ENCODE measurements at places on chromosomes 16 and 17.

GRCh38 chr16:11748404-11749254, 6.0 kb upstream of the TXNDC11 start:
- DNase-seq: no peak

GRCh38 chr17:17484451-17484899, 7.7 kb downstream of the MED9 start:
- no peak for DNase-seq

GRCh38 chr16:7332611-7333010, at the start of gene RBFOX1:
Gene RBFOX1, plus strand, starts transcription at chr16:7332845.
- no peak for DNase-seq

GRCh38 chr16:17426451-17426850, 44.3 kb downstream of the XYLT1 start:
- no peak for DNase-seq

DNA sequence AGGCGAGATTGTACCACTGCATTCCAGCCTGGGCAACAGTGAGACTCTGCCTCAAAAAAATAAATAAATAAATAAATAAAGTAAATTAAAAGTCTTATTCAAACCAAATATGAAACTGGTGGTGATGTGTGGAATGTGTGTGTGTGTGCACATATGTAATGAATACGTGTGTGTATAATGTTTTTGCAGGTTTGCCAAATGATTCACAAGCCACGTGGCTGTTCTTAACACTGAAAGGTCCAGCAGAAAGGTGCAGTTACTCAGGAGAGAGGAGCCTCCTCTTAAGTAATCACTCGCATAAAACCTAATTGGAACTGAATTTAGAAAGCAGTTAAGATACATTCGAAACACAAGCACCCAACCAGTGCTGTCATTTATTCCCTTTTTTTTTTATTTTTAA, 22.9 kb downstream of the GDE1 start:
- DNase-seq: no peak

DNA sequence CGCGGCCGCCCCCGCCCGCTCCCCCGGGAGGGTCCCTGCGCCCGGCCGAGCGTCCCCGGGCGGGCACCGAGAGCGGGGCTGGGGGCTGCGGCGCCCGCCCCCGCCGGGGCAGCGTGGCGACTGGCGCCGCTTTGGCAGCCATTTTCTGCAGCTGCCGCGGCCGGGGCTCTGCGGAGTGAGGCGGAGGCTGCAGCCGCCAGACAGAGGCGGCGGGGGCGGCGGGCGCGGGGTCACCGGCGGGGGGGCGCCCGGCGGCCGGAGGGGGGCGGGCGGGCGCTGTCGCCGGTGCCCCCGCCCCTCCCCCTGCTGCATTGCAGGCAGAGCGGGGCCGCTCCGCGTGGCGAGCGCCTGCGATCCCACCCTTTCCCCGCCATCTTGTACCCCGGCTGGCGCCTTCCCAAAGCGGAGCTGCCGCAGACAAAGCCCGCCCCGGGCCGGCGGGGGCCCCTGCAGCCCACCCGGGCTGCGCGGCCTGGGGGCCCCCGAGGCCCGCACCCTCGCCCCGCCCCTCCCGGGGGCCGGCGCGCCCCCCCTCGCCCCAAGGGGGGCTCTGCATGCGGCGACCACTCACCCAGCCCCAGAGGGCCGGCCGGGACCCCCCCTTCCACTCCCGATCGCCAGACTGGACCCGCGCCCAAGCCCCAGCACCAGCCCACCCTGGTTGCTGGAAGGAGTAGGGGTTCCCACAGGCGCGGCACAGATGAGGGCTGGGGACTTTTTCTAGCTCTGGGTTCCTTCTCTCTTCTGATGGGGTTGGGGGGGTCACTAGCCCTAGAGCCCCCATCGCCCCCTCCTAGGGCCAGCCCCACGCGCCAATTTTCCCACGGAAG, 16.6 kb upstream of the CBX8 start:
- no peak for DNase-seq

GRCh38 chr16:86383488-86384262, 126.7 kb upstream of the FOXF1 start:
- peak; percentile 87 for DNase-seq

- DNase-seq: no peak
Measured at GRCh38 chr17:75625813-75626486, 7.3 kb upstream of the SMIM5 start.

- peak; percentile 89 for DNase-seq
Measured at GRCh38 chr16:22353191-22353919, 21.1 kb downstream of the CDR2 start.

GRCh38 chr17:77736721-77737120, 221.8 kb upstream of the TNRC6C start:
- no peak for DNase-seq

GRCh38 chr16:30113031-30113710, at the start of gene GDPD3:
Gene GDPD3, minus strand, starts transcription at chr16:30113537. Its CDS starts 59 bp downstream, at chr16:30113478.
- no peak for DNase-seq

GRCh38 chr17:55402374-55402773, 19.3 kb downstream of the MMD start:
- DNase-seq: no peak

GRCh38 chr17:32564325-32564724, 77.5 kb downstream of the CDK5R1 start:
- DNase-seq: no peak

GRCh38 chr17:8158267-8159031, 4.3 kb downstream of the VAMP2 start:
- DNase-seq: peak; percentile 88

DNA sequence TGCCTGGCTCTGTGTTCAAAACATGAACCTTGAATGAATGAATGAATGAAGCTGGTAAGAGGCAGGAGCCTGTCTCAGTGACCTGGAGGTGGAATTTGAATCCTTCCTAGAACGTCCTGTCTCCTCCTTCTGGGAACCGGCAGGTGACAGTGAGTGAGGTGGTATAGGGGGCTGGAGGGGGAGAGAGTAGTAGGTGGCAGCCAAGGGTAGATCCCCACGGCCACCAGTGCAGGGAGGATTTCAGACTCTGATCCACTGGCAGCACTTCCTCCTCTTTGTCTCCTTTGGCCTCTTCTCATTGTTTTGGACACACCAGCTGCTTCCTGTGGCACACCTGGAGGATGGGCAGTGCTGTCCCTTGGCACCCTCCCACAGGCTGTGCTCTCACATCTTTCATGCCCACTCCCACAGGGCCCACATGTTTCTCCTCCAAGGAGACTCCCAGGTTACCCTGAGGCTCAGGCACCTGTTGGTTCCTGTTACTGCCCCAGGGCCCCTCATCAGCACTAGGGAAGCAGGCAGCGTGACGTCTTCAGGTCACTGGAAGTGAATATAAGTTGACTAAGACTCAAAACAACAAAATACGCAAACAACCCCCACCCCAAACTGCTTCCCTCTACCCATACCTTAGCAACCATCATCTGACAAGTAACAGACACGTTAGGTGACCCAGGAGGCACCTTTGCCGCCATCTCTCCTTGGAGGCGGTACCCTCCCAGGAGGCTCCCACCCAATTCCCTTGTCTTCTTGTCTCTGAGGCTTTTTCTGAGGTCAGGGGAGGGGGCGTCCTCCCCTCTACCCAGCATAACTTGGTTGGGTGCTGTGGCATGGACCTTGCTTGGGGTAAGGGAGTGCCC, 84.6 kb downstream of the N4BP1 start:
- DNase-seq: no peak

- no peak for DNase-seq
Measured at GRCh38 chr16:17358846-17359245, 111.9 kb downstream of the XYLT1 start.

- peak; percentile 55 for DNase-seq
Measured at GRCh38 chr16:24776501-24777220, 47.2 kb downstream of the TNRC6A start.

DNA sequence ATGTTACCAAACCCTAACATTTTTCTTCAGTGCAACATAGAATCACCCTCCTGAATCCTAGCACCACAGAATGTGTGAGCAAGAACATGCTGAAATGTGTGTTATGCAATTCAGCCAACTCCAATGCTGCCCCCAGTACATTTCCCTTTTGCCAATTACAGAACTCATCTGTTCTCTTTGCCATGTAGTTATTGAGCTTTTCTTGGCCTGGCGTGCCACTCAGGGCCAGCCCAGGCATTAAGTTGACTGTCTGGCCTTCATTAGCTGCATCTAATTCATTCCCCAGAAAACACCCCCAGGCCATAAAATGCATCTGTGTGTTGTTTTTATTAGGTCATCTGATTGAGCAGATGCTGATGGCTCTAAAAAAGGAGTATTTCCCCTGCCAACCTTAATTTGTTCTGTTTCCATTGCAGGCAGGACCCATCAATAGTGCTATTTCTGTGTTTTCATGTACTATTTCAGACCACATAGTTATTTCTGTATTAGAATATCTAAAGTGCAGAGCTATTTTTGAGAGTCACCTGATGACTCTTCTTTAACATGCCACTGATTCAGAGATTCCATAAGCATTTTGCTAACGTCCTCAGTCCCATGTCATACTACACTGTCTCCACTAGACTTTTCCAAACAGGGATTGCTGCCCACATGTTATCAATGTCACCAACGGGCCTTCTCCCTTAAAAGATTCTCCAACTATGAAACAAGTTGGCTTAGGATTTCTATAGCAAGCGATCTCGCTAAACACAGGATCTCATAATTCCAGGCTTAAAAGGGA, 969.7 kb downstream of the CDH11 start:
- DNase-seq: peak; percentile 91

DNA sequence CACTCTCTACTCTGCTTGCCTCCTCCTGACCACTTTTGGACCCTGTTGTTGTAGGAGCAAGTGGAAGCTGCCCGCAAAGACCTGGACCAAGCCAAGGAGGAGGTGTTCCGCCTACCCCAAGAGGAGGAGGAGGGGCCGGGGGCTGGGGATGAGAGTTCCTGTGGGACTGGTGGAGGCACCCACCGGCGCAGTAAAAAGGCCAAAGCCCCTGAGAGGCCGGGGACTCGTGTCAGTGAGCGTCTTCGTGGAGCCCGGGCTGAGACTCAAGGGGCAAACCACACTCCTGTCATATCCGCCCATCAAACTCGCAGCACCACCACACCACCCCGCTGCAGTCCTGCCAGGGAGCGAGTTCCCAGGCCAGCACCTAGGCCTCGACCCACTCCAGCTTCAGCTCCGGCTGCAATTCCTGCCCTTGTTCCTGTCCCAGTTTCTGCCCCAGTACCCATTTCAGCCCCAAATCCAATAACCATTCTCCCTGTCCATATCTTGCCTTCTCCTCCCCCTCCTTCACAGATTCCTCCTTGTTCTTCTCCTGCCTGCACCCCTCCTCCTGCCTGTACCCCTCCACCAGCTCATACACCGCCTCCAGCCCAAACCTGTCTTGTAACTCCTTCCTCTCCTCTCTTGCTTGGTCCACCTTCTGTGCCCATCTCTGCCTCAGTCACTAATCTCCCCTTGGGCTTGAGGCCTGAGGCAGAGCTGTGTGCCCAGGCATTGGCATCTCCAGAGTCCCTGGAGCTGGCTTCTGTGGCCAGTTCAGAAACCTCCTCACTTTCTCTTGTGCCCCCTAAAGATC, 11.0 kb upstream of the PHKG2 start:
- DNase-seq: no peak

DNA sequence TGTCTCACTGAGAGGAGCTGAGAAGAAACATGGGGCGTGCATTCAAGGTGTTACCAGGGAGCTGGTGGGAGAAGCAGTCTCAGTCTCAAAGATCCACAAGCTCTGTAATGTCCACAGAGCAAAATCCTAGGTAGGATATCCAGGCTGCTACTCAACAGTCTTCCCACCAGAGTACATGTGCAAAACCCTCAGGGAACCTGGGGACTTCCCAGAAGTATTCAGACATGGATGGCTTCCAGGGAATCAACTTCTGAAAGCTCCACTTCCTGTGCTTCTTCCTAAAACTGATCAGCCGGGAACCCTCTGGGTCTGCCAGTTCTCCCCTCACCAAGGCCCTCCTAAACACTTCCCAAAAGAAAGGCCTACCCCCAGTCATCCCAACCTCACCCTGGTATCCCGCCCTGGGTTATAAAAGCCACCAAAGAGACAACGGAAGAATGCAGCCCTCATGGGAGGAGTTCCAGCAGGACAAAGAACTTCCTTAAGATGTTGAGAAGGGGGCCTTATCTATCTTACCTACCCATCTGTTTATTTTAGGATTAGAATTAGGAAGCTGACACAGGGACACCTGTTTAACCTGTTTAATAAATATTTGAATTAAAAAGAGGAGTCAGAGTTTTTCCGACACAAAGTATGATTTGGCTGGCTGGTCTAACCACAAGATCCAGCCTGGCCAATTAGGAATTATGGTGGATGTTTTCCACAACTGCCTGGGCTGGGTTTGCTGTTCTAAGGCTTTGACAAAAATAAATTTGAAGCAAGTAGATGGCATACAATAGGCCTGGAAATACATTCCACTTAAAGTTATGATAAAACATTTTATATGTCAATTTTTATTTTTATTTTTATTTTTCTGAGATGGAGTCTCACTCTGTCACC, 37.0 kb downstream of the CUEDC1 start:
- peak; percentile 70 for DNase-seq

DNA sequence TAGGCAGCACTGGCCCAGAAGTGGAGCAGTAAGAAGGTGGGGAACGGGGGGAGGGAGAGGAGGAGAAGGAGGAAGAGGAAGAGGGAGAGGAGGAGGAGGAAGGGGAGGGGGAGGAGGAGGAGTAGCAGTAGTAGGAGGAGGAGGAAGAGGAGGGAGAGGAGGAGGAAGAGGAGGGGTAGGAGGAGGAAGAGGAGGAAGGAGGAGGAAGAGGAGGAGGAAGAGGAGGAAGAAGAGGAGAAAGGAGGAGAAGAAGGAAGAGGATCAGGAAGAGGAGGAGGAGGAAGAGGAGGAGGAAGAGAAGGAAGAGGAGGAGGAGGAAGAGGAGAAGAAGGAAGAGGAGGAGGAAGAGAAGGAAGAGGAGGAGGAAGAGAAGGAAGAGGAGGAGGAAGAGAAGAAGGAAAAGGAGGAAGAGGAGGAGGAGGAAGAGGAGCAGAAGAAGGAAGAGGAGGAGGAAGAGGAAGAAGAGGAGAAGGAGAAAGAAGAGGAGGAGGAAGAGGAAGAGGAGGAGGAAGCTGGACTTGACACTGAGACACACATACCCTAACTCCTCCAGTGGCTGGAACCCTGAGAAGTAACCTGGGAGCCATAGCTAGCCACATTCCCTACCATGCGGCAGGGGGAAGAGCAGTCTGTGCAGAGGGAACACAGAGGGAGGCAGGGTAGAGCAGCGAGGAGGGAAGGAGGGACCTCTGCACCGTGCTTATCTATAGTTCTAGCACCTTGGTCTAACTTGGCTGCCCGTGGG, 35.8 kb downstream of the LRRC75A start:
- DNase-seq: no peak

GRCh38 chr17:27674335-27674734, 43.3 kb downstream of the LGALS9 start:
- DNase-seq: no peak

- peak; percentile 29 for DNase-seq
Measured at GRCh38 chr17:41620583-41621434, 3.6 kb downstream of the KRT17 start.

GRCh38 chr16:983044-984030, 1.8 kb downstream of the SOX8 start:
- no peak for DNase-seq

GRCh38 chr16:85334718-85335583, 222.7 kb upstream of the CIBAR2 start:
- DNase-seq: no peak

GRCh38 chr17:7750321-7750821, 32.8 kb downstream of the DNAH2 start:
- peak; percentile 86 for DNase-seq

- DNase-seq: no peak
Measured at GRCh38 chr17:40597156-40597555, 31.9 kb upstream of the CCR7 start.

GRCh38 chr16:13969711-13970110, 49.8 kb downstream of the ERCC4 start:
- no peak for DNase-seq

GRCh38 chr16:50301626-50302471, 35.5 kb downstream of the ADCY7 start:
- peak; percentile 77 for DNase-seq

GRCh38 chr17:48335858-48336500, 94.0 kb downstream of the SKAP1 start:
- DNase-seq: peak; percentile 64
